Vagina (tissue), 2 donors: ENCODE measurements at places on chromosomes 12 and 14.

DNA sequence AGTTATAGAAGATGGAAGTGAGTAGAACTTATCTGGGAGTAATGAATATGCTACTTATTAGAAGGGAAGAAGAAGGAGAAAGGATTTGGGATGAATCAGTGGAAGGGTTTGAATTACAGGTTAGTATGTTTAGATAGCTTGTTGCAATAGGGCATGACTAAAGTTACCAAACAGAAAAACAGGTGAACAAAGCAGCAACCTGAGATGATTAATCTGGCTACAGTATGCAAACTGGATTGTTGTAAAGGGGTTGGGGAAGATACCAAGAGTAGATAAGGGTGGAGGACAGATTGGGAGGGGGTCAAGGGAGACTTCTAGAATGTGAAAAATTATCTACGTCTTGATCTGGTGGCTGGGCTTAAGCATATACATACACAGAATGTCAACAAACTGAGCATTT, 73.4 kb upstream of the CLEC14A start:
- no peak for DNase-seq

DNA sequence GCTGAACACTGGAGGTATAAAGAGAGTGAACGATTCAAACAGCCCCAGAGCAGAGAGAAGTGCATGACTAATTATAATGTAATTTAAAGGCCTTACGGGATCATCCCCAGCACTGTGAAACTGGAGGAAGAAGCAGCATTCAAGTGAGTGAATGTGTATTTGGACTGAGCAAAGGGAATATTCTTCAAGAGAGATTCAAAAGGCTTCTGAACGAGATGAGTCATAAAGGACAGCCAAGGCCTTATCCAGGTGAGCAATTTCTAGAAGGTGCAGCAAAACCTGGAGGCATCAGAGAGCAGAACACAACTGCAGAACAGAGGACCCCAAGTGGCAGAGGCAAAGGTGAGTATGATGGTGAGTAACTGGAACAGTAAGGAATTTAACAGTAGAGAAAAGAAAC, 127.2 kb downstream of the BCAT1 start:
- DNase-seq, result no peak

GRCh38 chr14:88352698-88353097, 29.6 kb upstream of the KCNK10 start:
- DNase-seq, result no peak

- DNase-seq, result no peak
Observed at GRCh38 chr12:43480591-43480990, 71.4 kb downstream of the ADAMTS20 start.

GRCh38 chr12:52581481-52581880, 7.8 kb upstream of the KRT74 start:
- no peak for DNase-seq

DNA sequence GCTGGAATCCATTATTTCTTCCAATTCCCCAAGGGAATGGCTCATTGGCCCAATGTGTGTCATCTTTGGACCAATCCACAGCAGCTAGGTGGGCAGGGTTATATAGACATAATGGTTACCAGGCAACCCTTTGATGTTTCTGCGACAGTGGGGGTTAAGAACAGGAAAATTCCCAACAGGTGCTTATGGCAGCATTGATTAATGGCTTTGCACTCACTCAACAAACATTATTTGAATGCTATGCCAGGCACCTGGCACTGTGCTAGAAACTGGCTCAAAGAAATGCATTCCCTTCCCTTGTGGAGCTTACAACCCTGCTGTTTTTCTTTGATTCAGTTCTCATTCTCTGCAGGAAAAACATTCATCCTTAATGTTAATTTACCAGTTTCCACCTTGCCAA, 1221.0 kb downstream of the AACS start:
- no peak for DNase-seq

DNA sequence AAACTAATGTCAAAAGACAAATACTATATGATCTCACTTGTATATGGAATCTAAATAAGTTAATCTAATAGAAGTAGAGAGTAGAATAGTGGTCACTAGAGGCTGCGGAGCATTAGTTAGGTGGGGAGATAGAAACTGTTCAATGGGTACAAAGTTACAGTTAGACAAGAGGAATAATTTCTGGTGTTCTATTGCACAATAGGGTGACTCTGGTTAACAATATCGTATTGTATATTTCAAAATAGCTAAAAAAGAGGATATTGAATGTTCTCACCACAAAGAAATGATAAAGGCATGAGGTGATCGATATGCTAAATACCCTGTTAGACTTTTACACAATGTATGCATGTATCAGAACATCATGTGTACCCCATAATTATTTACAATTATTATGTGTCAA, 42.9 kb downstream of the IGF1 start:
- no peak for DNase-seq

DNA sequence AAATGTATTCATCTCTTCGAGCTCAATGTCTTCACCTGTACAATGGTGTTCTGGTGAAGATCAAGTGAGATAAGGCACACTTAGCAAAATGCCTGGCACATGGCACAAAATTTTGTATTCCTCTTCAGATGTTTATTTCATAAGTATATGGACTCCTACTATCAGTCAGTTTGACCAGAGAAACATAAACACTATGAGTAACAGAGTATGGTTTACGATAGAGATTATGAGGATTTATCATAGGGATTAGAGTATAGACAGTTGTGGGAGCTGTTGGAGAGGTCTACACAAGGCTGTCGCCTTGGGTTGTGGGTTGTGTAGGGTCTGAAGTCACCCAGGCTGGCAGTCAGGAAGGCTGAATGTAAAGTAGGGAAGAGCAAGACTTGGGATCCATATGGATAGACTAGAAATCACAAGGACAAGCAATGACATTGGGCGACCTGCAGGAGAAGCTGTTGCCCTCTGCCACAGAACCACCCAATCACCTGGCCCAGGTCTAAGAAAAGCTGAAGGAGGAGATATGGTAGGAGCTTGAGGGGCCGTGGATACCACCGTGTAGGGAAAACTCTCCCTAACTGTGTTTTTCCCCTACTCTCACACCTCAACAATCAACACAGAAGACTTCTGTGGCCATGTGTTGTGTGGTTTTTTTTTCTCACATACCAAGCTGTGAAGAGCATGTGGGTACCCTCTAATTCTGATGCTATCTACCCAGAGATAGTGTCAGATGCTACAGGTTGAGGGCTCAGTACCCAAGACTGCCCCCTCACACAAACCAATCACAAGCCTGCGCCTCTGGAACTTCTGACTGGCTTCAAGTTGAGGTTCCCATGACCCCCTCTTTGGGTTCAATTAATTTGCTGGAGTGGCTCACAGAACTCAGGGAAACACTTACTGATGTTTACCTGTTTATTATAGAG, 27.2 kb upstream of the RESF1 start:
- DNase-seq, result no peak

GRCh38 chr12:5200278-5201087, 156.8 kb downstream of the KCNA5 start:
- no peak for DNase-seq

- no peak for DNase-seq
Observed at GRCh38 chr14:69819607-69820006, 22.6 kb upstream of the SLC10A1 start.

GRCh38 chr12:14390870-14391530, 25.5 kb downstream of the ATF7IP start:
- DNase-seq, result no peak

DNA sequence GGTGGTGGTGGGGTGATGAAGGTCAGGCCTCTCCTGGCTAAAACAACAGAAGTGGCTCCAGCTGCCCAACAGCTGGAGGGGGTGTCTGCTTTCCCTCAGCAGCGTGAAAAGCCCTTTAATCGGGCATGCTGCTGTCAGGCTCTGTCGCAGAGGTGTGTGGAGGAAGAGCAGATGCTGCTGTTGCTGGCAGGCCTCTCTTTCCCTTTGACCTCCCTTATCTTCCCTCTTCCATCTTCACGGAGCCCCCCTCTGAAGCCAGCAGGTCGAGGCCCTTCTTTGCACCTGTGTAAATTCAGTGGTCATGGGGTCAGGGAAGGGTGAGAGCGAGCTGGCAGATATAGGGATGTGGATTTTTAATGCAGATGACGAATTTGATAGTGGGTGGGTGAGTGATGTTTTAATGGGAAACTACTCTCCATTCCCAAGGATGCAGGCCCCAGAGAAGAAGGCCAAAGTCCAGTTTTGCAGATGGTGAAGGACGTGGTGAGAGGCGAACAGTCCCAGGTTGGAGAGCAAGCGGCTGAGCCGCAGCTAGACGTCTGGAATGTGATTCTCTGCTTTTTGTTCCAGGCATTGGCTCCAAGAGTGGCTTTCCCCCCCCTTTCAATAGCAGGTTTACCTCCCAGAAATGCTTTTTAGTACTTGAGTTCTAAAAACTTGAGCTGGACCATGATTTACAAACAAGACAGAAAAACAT, 64.0 kb downstream of the SMOC1 start:
- no peak for DNase-seq

GRCh38 chr12:96866801-96867590, 40.1 kb upstream of the NEDD1 start:
- no peak for DNase-seq

DNA sequence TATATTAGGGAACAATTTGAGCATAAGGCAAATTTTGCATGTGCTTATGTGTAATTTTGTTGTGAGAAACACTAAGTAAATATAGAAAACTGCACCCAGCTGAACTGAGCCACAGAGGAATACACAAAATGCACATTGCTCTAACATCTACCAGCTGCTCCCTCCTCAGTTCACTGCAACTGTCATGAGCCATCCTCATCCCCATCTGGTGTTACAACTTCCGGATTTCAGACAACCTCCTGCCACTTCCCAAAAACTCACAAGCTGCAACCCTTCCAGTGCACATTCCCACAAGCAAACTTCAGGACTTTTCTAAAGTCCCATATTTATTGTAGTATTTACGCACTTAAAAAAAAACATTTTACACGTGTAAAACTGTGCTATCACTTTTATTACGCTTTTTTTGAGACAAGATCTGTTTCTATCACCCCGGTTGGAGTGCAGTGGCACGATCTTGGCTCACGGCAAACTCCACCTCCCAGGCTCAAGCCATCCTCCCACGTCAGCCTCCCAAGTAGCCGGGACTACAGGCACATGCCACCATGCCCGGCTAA, 169.1 kb upstream of the TBX3 start:
- no peak for DNase-seq

GRCh38 chr12:121789800-121790728, 3.4 kb downstream of the RHOF start:
- DNase-seq, result no peak

DNA sequence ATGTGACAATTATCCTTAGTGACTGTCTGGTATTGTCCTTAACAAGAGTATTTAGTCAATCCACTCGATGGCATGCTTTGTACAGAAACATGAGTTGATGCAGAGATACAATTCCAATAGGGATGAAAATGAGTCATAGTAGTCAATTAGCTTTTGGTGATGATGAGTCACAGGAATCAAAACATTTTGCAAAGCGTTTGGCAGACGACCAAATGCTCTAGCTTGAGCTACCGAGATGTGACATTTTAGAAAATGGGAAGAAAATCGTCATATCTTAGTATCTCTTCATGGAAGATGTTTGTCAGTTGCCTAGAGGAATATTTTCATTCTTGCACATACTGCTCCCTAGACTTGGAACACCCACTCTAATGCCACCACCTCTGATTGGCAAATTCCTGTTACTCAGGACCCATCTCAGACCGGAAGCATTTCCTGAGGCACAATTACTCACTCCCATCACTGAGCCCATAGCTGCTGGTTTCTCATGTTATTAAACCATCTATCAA, 95.0 kb downstream of the LMNTD1 start:
- no peak for DNase-seq

DNA sequence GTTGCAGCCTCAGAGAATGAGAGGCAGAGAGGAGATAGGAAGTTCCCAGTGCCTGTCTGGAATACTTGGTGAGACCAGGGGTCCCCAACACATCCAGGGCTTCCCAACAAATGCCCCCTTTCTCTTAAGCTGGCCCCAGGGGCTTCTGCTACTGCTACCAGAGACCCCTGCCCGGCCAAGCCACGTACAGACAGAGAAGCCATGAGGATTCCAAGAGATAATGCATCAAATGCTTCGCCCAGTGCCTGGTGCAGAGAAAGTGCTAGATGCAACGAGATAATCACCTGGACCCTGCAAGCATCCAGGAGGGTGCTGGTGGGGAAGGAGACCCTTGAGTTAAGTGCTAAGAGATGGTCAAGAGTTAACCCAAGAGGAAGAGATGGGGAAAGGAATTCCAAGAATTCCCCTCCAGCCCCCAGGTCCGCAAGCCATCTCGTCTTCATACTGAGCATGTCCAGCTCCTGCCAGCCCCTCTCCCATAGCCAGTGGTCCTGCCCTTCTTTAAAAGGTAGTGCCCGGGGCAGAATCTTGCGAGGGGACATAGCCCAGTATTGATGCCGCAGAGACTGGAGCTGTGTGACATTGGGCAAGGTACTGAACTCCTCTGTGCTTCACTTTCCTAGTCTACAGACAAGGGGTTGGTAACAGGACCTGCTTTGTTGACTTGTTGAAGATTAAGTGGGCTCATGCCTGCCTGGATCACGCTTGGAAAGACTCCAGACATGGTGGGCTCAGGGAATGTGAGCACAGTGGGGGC, 103.3 kb downstream of the CALM1 start:
- no peak for DNase-seq

DNA sequence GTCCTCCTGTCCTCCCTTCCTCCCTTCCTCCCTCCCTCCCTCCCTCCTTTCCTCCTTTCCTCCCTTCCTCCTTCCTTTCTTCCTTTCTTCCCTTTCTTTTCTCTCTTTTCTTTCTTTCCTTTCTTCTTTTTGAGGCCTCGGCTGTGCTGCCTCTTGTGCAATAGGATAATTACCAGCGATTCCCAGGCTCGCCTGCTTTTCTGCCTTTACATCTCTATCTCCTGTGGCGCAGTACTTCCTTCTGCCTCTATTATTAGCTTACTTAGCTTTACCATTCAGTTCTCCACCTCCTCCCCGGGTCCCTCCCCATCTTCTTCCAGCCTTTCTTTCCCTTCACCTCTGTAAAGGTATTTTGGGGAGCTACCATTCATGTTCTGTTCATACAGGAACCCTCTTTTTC, 19.9 kb downstream of the ETV6 start:
- no peak for DNase-seq

DNA sequence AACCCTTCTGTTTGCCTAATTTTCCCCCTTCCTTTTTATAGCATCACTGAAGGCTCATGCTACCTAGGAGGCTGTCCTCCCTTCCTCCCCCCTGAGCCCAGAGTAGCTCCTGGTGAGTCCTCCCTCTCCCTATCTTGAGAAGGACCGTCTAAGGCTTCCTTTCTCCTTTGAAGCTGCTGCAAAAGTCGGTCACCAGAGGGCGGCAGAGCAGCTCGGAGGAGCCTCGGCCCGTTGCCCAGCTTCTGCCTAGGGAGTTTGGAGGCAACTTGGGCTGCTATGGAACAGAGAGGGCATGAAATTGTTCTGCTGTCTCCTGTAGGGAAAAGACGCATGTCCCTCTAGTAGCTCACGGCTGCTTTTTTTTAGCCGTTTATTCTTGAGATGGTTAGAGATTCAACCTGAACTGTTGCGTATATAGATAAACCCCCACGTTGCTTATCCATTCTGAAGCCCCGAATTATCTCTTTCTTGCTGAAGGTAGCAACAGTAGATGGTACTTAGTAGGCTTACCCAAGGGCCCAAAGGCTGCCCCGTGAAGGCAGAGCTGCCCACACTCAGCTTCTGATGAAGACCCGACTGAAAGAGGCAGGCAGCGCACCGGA, 5.7 kb downstream of the WNT5B start:
- DNase-seq, result no peak

- no peak for DNase-seq
Observed at GRCh38 chr12:56061982-56062381, 18.0 kb upstream of the ERBB3 start.
